A549 (cell line): ENCODE measurements at places on chromosomes 1 and 21.

DNA sequence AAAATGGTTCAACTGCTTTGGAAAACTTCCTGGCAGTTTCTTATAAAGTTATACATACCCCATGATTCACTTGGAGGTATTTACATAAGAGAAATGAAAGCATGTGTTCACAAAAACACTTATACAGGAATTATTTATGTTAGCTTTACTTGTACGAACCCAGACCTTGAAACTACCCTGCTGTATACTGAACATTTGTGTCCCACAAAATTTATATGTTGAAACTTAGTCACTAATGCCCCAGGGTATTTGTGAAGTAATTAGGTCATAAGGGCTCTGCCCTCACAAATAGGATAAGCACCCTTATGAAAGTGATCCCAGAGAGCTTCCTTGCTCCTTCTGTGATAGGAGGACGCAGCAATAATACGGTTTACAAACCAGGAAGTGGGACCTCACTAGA lies 42.7 kb upstream of the B3GALT2 start:
- DNase-seq = no peak

- peak; percentile 46 for DNase-seq
These were observed 361.5 kb downstream of the KIF26B start for GRCh38 chr1:245516284-245516759.

- no peak for DNase-seq
These were observed 33.4 kb downstream of the CYP2J2 start for GRCh38 chr1:59892841-59893811.

- no peak for DNase-seq
These were observed 6.0 kb downstream of the CAPN9 start for GRCh38 chr1:230753191-230753585.

GRCh38 chr1:203628201-203629015 lies 1.8 kb downstream of the ATP2B4 start:
- DNase-seq = no peak

DNA sequence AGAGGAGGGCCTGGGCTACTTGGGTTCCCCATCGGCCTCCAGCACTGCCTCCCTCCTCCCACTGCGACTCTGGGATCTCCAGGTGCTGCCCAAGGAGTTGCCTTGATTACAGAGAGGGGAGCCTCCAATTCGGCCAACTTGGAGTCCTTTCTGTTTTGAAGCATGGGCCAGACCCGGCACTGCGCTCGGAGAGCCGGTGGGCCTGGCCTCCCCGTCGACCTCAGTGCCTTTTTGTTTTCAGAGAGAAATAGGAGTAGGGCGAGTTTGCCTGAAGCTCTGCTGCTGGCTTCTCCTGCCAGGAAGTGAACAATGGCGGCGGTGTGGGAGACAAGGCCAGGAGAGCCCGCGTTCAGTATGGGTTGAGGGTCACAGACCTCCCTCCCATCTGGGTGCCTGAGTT lies 24.4 kb downstream of the EIF2D start:
- no peak for DNase-seq

DNA sequence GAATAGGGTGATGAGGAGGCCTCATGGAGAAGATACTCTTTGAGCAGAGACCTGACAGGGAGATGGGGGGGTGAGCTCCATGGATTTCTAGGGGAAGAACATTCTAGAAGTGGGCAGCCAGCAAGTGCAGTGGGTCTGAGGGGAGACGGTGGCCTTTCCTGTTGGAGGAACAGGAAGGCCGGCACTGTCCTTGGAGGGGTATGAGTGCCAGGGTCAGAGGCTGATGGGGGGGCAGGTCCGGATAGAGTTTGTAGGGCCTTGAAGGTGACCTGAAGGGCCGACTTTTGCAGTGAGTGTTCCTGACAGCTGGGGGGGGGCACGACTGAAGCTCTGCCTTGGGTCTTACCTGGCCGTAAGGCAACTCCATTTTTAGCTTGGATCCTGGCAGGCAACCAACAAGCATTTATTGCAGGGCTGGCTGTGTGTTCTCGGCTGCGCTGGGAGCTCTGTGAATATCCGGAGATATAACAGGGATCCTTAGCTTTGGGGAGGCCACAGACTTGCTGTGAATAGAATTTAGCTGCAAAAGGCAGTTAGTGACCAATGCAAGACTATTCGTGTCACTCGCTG lies 130.6 kb downstream of the MRPS6 start:
- no peak for DNase-seq

- DNase-seq = peak; percentile 97
These were observed at the start of gene ATF6 for GRCh38 chr1:161766102-161766981. Gene ATF6 (plus strand): TSS chr1:161766320. CDS start chr1:161766361, 41 bp downstream.

GRCh38 chr1:5504364-5504740 lies 487.9 kb downstream of the NPHP4 start:
- DNase-seq = no peak

DNA sequence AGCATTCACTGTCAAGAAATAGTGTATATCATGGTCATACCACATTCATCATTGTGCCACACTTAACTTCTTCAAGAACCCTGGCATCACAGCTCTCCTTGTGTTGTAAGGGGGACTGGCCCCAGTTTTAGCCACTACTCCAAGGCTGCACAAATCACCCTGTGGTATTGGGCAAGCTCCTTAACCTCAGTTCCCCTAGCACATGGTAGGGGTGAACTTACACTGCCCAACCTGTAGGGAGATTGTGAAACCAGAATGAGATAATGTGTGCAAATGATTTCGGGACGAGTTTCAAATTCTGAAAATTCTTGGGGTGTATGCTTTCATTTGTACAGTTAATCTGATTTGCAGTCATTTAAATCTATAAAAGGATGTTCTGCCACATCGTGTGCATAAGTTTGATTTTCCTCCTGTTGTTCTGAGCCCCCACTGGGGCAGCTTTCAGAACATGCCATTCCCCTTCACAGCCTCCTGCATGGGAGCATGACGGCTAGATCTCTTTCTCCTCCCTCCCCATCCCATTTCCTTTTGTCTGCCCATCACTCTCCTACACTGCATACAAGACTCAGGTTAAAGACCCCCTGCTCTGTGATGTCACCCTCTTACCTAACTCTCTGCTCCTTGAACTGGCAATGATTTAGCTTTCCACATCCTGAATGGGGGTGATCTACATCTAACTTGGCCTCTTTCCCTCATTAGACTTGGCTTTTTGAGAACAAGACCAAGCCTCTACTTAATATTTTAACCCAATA lies 290.3 kb downstream of the CHRM3 start:
- no peak for DNase-seq

DNA sequence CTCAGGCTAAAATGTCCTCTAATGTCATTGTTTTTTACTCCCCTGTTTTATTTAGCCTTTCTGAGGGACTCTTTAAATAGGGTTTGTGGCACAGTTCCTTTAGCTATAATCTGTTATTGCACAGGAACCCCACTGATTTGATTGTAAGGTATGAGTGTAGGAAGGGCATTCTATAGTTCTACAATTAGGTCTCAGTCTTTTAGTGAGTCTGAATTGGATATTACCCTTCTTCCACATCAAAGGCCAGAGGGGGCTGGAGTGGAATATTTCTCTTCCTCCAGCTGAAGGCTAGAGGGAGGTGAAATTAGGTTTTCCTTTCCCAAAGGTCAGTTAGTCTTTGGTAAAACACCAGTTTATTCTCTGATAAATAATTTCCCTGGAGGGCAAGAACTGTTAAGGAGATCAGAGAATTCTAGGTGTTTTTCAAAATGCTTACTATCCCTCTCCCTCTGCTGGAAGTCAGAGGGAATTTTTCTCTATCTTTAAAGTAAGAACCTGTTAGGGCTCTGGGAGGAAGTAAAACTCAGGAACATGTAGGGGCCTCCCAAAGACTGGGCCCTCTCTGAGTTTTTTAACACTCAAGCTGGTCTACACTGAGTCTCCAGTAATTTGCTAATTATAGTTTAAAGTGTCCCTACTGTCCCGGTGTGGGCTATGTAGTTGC lies 176.3 kb upstream of the ZNHIT6 start:
- DNase-seq = no peak

DNA sequence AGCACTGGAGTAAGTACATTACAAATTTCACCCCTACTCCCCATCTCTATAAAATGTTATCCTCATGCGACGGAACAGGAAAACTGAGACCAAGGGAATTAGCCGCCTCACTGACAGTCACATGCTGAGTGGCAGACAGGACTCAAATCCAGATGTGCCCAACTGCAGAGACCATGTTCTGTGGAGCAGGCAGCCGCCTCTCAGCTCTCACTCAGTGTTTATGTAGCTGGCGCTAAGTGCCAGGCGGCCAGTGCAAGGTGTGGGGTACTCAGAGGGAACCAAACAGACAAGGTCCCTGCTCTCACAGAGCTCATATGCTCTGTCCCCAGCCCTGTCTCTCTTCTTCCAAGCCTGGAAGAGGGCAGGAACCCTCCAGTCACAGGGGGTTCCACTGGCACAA lies 5.1 kb downstream of the CAPZB start:
- no peak for DNase-seq

DNA sequence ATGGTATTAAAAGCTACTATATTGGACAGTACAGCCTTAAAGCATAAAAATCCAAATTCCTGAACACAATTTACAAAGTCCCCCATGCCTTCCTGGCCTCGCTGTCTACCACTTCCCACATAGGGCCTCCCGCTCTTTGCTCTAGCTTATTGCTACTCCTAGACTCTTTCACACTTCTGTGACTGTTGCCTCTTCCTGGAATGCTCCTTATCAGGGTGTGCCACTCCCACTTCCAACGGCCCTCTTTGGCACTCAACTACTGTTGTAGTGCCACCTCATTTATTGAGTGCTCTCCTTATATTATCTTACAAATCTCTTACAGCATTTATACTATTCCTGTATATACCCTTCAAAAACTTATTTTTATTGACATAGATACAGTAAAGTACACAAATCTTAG lies 4.8 kb downstream of the SARS1 start:
- DNase-seq = no peak

DNA sequence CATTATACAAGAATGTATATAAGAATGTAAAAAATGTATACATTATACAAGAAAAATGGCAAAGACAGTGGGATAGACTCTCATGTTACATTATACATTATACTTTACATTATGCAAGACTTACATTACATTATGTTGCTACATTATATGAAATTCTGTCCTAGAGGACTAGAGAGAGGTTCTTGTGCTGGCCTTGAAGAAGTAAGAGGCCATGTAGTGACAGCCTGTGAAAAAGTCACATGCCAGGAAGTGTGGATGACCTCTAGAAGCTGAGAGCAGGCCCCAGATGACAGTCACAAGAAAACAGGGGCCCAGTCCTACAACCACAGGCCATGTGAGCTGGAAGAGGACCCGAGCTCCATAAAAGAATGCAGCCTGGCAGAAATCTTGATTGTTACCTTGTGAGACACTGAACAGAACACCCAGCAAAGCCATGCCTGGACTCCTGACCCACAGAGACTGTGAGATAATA lies 30.5 kb upstream of the AHCYL1 start:
- no peak for DNase-seq

- DNase-seq = no peak
These were observed 1183.7 kb upstream of the PRMT6 start for GRCh38 chr1:105872817-105873216.

DNA sequence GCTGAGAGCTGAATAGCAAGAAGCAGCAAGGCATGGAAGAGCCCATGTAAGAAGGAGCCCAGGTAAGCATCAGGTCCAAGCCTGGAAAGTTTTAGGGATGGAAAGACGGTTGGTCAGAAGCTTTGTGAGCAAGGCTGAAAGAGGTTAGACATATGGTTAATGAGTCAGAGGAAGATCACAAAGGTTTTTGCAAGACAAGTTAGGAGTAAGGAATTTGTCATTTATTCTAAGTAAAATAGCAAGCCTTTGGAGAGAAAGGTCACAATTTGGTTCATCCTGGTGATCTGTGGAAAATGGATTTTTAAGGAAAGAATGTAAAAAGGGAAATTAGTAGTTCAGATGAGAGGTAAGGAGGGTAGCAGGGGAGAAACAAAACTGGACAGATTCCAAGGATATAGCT lies 106.7 kb downstream of the DPYD start:
- DNase-seq = no peak
